Skeletal muscle cell (primary cell): ENCODE measurements at places on chromosomes 5 and 9.

GRCh38 chr5:161064781-161065180, 212.8 kb upstream of the ATP10B start:
- DNase-seq = no peak

DNA sequence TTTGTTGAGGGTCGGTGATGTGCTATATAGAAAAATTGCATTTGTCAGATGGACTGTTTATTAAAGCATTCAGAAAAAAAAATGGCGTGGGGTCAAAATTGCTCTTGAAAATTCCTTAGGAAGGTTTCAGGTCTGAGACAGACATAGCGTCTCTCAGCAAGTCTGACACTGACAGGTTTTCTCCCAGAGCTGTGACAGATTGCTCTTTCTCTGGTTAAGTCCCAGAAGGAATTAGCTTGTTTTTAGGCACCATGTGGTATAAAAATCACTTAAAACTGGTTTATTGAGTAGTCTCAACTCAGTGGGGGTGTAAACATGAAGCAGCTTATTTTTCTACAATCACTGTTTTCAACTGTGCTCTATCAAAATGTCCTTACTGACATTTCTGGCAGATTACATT, 1379.8 kb downstream of the MAT2B start:
- DNase-seq = no peak

GRCh38 chr5:4584982-4585381, 555.1 kb upstream of the ADAMTS16 start:
- DNase-seq = peak; percentile 9

- no peak for DNase-seq
Measured at GRCh38 chr5:89989776-89990175, 419.8 kb downstream of the CETN3 start.

GRCh38 chr5:89232139-89232603, 349.2 kb upstream of the MEF2C start:
- DNase-seq = no peak

DNA sequence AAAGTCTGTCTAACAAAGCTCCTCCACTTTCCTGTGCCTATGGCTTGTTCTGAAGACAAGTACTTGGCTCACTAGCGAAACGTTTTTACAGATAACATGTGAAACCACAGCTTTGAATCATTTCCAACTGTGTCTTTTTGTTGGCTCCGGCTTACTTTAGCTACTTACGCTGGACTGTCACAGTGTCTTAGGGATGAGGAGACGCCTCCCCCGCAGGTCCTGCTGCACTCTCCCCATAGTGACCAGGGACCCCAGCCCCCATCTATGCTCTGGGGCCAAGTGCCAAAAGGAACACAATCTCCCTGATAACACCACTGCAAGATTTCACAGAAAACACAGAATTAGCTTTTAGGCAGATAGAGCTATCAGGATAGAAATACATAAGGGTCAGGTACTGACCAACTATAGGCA, 219.1 kb downstream of the ADAMTS6 start:
- DNase-seq = peak; percentile 83

DNA sequence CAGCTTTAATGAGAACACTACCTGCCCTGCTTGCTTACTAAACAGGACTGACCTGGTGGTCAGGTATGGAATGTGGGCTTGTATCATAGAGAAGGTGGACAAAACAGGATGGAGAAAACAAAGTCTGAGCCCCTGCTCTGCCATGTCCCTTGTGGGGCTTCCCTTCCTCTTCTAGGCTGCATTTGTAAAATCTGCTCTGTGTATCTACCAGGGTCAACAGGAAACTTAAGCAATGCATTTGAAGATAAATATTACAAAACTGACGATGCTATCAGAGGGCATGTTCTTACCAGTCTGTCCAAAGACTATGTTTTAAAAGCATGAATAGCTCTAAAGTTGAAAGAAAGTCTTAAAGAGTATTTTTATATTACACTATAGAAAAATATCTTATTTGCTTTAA, 228.7 kb downstream of the DCP2 start:
- DNase-seq = no peak

GRCh38 chr5:178538741-178539229, 51.4 kb downstream of the COL23A1 start:
- no peak for DNase-seq

- DNase-seq = no peak
Measured at GRCh38 chr5:127094161-127094814, 21.0 kb upstream of the C5orf63 start.

DNA sequence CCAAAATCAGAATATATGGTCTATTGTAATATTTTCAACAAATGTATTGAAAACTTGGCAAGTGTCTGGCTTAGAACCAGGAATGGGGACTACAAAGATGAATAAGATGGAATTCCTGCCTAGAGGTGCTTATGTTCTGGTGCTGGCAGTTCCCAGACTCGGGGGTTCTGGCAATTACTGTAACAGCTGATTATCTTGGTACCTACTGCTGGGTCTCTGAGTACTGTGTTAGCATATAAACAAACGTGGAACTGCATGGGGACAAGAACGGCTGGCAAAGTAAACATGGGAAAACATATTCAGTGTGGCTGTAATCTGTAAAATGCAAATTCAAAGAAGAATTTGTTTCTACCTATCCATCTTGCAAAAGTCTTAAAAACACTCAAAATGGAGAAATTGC, 89.9 kb downstream of the SLC24A2 start:
- no peak for DNase-seq

GRCh38 chr5:166281433-166281832, 2010.0 kb upstream of the WWC1 start:
- no peak for DNase-seq

- DNase-seq = no peak
Measured at GRCh38 chr5:99025298-99026045, 96.7 kb upstream of the CHD1 start.

DNA sequence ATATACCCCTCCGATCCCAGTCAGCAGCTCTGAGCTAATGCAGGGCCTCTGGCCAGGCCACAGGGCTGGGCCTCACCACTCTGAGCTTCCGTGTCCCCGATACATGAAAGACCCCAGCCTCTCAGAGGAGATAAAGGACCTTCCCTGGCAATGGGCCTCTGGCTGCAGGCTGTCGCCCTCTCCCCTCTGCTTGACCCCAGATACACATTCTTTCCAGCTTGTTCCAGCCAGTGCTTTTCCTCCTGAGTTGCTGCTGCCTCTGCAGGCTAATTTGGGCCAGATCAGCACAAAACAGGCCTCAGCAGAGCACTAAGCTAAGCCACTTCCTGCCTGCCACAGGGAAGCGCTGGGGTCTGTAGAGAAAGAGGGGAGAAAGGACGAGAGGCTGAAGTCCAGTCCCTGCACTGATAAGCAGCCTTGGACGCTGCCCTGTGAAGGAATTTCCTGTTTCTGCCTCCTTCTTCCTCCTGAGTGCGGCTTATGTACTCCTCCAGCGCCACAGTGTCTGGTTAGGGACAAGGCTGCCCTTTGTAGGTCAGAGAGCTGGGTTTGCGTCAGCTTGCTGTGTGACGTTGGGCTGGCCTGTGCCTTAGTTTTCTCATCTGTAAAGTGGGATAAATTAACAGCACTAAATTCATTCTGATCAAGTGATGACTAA, 73.0 kb upstream of the IL17B start:
- DNase-seq = no peak

DNA sequence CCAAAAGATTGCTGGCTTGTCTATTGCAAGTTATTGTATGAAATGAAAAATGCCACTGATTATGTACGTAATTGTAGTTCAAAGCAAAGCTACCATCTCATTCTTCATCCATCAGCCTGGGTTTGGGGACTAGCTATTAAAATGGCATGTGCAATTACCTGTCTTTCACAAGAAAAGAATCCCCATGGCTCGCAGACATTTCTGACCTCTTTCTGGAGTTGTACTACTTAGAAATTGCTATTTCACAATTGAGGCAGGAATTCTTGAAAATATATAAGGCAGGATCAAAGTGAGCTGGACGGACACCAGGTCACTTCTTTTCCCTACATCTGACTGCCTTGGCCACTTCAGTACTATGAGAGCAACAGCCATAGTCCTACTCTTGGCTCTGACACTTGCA, at the start of gene SPINK9:
SPINK9 (plus strand) TSS at position 301 of the 400 bp plus-strand sequence; CDS start at position 356, 55 bp downstream.
- DNase-seq = no peak

- DNase-seq = no peak
Measured at GRCh38 chr9:117511852-117512481, 97.1 kb upstream of the ASTN2 start.

- DNase-seq = no peak
Measured at GRCh38 chr9:4622016-4622415, 40.1 kb upstream of the PLPP6 start.

DNA sequence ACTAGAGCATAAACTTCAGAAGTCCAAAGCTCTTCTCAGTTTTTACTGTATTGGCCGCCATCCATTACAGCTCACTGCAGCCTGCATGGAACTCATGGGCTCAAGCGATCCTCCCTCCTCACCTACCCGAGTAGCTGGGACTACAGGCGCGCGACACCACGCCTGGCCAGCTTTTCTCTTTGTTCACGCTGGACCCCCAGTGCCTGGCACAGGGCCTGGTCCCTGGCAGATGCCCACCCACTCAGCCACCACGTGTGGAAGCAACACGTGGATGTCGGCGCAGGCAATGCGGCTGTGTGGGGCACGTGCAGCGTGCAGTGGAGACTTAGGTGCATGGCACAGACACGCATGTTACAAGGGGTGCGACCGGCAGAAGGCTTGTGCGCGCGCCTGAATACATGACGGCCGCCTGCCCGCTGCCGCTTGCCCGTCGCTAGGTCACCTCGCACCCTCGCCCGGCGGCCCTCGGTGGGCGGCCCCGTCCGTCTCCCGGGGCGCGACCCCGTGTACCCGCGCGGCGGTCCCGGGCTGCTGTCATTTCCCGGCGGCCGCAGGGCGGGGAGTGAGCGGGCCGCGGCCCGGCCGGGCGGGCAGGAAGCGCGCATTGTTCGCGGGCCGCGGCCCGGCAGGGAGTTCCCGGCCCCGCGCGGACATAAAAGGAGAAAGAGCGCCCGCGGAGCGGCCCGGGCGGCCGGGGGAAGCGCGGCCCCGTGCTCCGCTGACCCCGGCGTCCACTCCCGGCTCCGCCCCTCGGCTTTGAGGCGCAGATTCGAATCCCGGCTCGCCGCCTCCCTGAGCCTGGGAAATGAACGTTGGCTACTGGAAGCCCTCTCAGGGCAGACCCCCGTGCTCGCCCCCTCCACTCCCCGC, 24.1 kb upstream of the PTGS1 start:
- no peak for DNase-seq

DNA sequence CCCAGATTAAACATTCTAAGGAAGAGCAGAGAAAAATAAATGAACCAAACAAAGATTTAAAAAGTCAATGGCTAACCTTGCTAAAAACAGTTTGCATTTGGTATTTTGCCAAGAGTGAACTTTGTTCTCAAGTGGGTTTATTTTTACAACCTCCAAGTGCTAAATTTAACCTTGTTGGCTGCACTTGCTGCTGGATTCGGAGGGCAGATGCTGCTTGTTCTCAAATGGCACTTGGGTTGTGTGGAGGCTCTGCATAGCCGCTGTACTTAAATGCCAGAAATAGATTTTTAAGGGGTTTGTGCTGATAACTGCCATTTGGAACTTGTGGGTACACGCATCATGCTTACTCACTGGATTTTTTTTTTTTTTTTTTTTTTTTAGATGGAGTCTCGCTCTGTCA, 13.3 kb upstream of the SPATA24 start:
- no peak for DNase-seq

GRCh38 chr5:52894451-52894850, 94.7 kb upstream of the ITGA2 start:
- DNase-seq = no peak

DNA sequence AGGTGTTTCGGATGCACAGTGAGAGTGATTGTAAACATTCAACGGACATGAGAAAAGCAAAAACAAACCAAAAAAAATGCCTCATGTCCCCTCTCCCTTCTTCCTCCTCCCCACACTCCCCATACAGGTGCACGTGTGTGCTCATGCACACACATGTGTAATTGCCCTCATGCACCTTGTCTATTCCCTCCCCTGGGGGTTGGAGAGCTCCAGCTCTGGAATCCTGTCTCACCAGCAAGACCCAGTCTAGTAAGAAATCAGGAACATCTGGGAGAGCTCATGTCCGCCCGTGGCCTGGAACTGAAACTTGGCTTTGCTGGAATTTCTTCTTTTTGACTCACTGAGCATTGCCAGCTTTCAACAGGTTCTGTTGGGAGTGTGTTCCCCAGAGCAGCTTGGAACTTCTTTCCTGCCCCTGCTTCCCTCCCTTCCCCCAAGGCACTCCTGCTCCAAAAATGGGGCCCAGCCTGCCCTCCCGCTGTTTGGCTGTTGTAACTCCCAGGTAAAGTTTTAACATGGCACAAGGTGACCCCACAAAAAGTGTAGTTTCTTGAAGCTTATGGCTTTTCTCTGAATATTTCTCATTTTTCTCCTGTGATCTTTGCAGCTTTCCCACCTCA, 190.1 kb downstream of the NR3C1 start:
- DNase-seq = no peak

DNA sequence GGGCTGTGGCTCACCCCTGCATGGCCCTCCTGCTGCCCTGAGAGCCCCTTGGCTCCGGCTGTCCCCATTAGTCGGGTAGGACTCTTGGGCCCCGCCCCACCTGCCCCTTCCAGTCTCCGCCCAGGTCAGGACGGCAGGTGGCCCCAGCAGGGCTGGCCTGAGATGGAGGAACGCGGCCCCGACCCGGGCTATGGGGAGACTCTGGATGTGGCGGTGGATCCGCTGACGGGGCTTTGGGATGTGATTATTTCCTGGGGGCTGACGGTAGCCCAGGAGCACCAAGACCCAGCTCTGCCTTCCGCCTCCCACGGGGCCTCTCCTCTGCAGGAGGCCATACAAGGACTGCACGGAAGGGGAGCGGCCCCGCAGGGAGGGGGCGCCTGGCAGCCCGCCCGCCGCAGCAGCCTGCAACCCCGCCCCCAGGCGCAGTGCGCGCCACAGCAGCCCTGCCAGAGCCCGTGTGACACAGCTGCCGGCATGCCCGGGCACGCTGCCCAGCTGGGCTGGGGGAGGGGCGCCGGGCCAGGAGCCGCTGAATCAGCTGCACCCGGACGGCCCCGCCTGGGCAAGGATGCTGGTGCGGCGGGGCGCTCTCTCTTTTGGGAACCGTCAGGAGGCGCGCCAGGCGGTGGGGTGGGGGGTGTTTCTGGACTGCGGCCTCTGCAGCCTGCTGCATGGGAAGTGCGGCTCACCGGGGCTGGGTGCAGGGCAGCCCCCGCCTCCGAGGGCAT, 9.2 kb downstream of the TMEM250 start:
- peak; percentile 74 for DNase-seq

DNA sequence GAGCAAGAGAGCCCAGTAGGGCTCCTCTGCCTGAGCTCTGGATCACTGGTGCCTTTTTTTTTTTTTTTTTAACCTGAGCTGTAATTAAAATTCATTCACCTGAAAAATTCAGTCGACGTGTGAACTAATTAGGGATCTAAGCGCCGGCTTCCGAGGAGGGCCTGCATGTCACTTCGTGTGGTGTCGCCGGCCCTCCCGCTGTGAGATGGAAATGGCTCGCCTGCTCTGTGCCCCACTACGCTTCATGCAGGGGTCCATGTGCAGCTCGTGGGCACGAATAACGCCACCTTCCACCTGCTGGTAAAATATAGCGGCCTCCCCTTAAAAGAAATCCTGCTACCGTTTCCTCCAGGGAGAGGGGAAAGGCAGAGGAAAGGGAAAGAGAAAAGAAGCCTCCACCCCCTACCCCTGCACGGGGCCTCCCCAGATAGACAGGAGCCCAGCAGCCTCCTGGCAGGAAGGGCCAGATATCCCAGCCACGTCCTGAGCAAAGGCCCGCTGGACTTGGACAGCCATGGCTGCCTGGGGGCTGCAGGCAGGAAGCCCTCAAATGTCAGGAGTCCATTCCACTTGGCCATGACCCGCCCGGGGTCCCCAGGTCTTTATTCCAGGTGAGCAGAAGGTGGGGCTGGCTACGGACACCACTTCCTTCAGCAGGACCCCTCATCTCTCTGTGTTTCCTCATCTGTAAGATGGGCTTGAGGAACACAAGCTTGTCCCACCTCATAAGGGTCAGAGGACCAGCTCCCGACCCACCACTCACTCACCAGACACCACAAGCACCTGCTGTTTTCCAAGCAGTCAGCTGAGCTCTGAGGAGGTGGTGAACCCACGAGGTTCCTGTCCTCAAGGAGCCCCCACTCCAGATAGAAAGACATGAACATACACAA, 38.2 kb upstream of the ZNF354A start:
- no peak for DNase-seq
